ENCODE measurements at places on chromosomes 12 and 14.

DNA sequence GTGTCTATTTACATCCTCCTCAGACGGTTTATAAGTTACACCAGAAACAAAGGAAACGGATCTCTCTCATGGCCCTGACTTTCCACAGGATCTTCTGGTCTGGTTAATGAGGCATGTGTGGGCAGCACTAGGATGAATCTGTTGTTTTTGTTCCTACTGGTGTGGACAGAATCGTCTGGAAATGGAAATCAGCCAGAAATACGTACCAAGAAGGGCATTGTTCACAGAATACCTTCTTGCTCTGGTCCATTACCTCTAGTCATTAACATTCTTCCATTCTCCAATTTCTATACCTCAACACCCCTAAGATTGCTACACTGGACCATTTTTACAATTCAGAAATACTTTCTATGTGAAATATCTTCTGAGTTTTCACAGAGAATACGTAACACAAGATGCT is 86.0 kb downstream of the TPH2 start:
- no peak for DNase-seq

- DNase-seq, result no peak
Measured at GRCh38 chr12:71220260-71220659, 62.5 kb upstream of the TSPAN8 start.

DNA sequence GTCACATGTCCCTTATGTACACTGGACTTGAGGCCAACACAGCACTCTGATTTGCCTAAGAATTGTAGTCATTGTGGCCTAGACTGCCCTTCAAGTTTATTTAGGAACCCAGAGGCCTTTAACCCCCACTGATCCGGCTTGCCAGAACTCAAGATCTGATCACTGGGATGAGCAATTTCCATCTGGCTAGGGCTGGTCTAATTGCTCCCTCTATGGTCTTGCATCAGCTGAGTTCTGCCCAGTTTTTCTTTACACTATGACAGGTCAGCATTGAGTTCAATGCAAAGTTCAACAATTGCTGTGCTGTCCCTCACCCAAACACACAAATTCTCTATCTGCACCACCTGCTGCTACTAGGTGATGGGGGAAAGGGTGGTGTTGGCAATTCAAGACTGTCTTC is 146.9 kb upstream of the MDGA2 start:
- no peak for DNase-seq

DNA sequence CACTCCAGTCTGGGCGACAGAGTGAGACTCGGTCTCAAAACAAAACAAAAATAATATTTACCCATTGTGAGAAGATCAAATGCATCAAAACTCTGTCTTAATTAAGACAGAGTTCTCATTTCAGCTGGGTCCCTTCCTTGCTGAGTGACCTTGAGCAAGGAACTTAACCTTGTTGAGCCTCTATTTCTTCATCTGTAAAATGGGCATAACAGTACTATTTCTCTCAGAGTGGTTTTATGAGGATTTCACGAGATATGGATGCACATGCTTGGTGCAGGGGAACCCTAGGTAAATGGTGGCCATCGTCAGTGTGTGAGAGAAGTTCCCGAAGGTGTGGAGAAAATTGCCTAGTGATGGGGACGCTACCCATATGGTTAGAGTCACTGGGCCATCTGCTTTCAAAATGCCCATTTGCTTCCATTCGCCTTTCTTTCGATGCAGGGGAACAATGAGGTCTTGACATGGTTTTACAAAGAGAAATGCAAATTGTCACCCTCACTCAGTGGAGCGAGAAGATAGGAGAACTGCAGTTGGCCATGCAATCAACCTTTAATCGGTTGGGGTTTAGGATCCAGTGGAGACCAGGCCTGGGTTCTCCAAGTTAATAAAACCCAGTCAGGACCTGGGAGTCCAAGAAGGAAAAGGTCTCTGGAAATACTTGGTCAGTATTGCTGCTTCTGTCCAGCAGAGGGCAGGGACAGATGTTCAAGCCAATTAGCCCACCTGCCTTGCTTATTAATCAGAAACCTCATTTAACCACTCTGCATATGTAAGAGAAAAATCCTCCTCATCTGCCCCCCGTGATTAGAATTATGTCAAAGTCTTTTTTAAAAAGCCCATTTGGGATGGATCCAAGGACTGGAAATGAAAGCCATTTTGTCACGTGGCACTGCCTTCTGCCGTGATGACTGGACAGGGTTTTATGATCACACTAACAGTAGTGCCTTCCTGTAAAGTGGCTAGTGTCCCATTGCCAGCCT is 37.2 kb downstream of the CFAP251 start:
- DNase-seq, result no peak

GRCh38 chr12:67593461-67594330 is 54.8 kb upstream of the DYRK2 start:
- DNase-seq, result no peak

DNA sequence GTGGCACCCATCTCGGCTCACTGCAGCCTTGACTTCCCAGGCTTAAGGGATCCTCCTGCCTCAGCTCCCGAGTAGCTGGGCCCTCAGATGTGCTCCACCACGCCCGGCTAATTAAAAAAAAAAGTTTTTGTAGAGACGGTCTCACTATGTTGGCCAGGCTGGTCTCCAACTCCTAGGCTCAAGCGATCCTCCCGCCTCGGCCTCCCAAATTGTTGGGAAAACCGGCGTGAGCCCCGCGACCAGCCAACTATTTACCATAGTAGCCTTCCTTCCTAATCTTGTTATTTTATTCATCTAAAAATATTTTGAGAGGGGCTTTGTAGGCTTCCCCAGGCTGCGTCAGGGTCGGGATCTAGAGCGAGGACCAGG is 25.4 kb upstream of the YY1 start:
- no peak for DNase-seq
